ENCODE measurements at places on chromosomes 2 and 18.

DNA sequence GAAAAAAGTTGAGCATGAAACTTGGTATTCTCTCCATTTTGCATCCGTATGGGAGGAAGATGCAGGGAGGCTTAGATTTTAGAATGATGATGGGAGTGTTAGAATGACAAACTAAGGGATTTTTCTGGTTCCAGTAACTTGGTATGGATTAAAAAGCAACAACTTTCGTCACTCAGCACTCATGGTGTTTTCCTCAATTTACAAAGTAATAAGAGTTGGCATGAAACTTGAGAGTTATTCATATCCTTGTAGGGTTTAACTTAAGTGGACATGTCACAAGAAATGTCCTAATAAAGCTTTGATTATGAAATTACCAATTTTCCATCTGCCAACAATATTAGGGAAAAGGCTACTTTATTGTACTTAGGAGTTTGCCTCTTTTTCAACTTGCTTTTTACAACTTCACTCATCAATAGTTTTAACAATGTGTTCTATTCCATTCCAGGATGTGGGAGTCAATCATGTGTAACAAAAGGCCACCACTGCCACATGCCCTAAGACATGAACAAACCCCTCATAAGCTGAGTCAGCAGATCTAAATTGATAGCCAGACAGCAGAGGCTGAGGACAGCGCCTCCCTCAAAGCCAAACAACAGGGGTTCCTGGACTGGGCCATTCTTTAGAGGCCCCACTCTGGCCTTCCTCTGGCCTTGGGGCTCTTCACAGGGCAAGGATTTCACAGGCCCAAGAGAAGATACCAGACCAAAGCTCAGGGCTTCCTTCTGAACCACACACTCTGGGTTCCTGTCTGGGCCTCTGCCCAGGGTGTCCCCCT lies 265.8 kb downstream of the TNS1 start:
- no peak for DNase-seq

GRCh38 chr2:113203217-113203530 lies 29.4 kb downstream of the PSD4 start:
- DNase-seq = no peak

- DNase-seq = no peak
Observed at GRCh38 chr2:20671036-20671735, 4.2 kb downstream of the GDF7 start.

DNA sequence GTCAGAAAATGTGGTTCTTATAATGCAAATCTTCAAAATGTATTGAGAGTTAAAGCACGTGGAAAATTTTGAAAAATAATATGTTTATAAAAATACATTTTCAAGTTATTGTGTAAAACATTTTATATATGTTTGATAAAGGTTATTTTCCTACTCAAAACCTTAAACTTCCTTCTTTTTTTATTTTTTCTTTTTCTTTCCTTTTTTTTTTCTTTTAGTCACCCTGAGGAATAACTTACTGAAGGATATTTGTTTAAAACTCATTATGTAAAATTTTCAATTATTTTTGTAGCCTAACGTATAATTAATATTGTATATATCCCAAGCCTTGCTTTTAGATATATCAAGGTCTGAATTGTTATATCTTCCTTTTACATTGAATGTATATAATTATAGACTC lies 346.8 kb upstream of the GYPC start:
- DNase-seq = no peak

DNA sequence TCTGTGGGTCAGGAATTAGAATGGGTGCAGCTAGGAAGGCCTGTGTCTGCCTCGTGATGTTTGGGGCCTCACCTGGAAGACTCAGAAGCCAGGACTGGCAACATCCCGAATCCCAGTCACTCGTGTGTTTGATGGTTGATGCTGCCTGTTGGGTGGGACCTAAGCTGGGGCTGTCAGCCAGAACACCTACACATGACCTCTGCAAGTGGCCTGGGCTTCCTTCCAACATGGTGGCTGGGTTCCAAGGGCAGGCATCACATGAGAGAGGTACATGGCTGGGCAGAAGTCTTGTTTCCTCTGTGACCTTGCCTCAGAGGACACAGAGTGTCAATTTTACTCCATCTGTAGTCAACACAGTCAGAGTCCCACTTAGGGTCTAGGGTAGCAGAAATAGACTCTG lies 177.8 kb downstream of the GBX2 start:
- DNase-seq = no peak

DNA sequence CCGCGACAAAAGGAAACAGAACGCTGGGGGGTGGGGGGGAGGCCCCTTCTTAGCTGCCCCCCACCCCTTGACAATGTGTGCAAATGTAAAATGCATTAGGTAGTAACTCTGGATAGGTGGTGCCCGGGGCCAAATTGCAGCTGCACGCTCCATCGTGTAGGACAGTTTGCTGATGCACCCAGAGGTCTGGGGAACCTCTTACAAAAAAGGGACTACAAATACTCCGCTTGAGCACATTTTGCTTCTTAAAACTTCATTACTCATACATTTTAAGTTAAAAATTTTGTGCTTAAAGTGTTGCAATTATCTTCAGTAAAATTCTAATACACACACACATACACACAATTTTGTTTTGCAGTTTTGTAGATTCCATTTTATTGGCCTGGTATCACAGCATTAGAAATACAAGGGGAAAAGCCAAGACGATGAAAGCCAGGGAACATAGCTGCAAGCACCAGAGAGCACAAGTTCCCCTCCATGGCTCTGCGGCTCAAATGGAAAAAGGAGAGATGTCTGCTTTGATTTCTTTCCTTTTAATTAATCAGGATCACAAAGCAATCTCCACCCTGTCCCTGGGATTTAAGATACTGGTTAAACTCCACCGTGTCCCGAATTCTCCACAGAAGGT lies 582.1 kb downstream of the ZEB2 start:
- DNase-seq = no peak

DNA sequence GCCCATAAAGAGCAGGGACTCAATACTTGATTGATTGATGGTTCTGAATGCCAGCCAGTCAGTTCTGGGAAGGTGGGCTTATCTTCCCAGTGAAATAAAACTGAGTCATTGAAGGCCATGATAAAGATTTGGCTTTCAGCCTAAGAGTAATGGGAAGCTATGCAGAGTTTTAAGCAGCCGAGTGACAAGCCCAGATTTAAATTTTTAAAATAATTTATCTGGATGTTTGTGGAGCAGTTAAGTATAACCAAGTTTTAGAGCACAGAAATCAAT lies 122.8 kb downstream of the RAPGEF4 start:
- DNase-seq = no peak

DNA sequence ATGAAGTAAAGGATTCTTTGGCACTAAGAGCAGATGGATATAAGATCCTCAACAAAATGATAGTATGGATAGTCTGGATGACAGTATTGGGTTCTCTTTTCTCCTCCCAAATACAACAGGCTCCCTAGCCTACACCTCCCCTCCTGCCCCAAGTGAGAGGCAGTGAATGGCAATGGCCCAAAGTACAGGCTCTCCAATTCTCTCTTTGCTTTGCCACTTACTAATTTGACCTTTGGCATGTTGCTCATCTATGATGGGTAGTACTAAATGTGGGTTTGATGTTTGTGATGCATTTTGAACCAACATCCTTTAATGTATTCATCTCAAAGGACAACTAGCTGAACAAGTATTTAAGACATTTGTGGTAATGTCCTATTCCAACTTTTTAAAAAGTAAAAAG lies 65.9 kb downstream of the EIF5B start:
- no peak for DNase-seq

All from cerebellar nuclear complex (tissue), 1 donor.